ENCODE measurements at places on chromosomes 3 and 15. TPM values are rescaled to one million over a fixed set of nuclear protein-coding genes. Genes with fewer than 3 reads are reported as not detected.

LRRIQ4 gene
- not detected for polyA plus RNA-seq

VEPH1 gene
- polyA plus RNA-seq, result 0.07 TPM

BCHE gene
- polyA plus RNA-seq, result 0.98 TPM

LPCAT4 gene
- 125 TPM for polyA plus RNA-seq

CPN2 gene
- 0.02 TPM for polyA plus RNA-seq
